ENCODE measurements at places on chromosomes 11 and 22. TPM values are rescaled to one million over a fixed set of nuclear protein-coding genes. Genes with fewer than 3 reads are reported as not detected.

The KRTAP5-4 gene
- not detected for total RNA-seq

The NLRP14 gene
- not detected for total RNA-seq

The TNNT3 gene
- not detected for total RNA-seq

The EXT2 gene
- 83.5 TPM for total RNA-seq

The TEX54 gene
- not detected for total RNA-seq

The LSP1 gene
- total RNA-seq: not detected

The PDGFD gene
- 3.5 TPM for total RNA-seq

The MICAL2 gene
- 361 TPM for total RNA-seq

The THRSP gene
- not detected for total RNA-seq

The HEPN1 gene
- not detected for total RNA-seq

The TMEM135 gene
- 13.1 TPM for total RNA-seq

The NTM gene
- total RNA-seq: 111 TPM

The GRIK4 gene
- 0.14 TPM for total RNA-seq

The INS gene
- not detected for total RNA-seq

The TUBGCP6 gene
- total RNA-seq: 33.6 TPM

Measured in kidney epithelial cell (primary cell).